LHCN-M2 (cell line): ENCODE measurements at places on chromosomes 13 and 19. TPM values are rescaled to one million over a fixed set of nuclear protein-coding genes. Genes with fewer than 3 reads are reported as not detected.

The UPF3A gene
- total RNA-seq, result 24.2 and 30.2 TPM in 2 replicates

The IL11 gene
- total RNA-seq, result 1.7 and 2.1 TPM in 2 replicates

The LRRC63 gene
- not detected in 2 replicates for total RNA-seq

The ZNF350 gene
- 5.6 and 7.6 TPM in 2 replicates for total RNA-seq

The ZNF439 gene
- 0.11 and 0.26 TPM in 2 replicates for total RNA-seq

The PGLYRP1 gene
- total RNA-seq, result not detected in 2 replicates

The TEX101 gene
- total RNA-seq, result not detected in 2 replicates

The CYP4F2 gene
- total RNA-seq, result not detected in 2 replicates

The NCR1 gene
- not detected in 2 replicates for total RNA-seq

The GJB2 gene
- 0.11 and 0.64 TPM in 2 replicates for total RNA-seq

- DNase-seq, result no peak
These were observed 1.5 kb upstream of the DAND5 start for GRCh38 chr19:12967907-12968306.

DNA sequence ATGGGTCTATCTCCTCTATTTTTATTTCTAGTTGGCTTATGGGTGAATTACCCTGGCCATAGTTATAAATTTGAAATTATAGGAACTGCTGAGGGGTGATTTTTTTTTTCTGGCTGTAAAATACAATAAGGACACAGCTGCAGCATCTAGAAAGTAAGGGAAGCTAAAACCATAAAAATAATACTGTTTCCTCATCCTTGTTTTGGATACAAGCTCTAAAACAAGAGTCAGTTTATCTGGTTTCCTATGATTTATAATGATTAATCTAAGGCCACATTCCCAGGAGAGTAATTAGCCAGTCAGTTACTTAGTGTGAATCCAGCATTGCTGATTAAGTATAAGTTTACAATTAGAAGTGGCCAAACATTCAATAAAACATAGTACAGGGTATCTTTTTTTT is 219.1 kb upstream of the NBEA start:
- no peak for DNase-seq

DNA sequence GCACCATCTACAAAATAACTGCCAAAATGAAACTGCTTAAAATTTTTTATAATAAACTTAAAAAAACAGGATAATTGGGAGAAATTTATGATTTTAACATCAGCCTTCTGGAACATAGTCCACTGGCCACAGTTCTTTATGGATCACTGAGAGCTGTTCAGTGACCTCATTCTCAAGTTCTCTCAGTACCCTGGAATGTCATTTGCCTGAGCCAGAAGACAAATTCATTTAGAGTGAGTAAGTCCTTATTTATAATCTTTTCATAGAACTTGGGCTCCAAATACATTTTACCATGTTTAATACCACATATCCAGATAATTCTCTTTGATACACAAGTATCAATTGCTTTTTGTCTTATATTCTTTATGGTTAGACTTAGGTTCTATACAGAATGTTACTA is 87.6 kb downstream of the CAB39L start:
- DNase-seq, result peak; percentile 88

GRCh38 chr13:36910545-36910944 is 9.5 kb downstream of the SMAD9 start:
- no peak for DNase-seq

- no peak for DNase-seq
These were observed 271.5 kb downstream of the PCDH9 start for GRCh38 chr13:66958611-66959010.

GRCh38 chr13:74338341-74338740 is 204.1 kb upstream of the KLF12 start:
- no peak for DNase-seq

GRCh38 chr13:102311901-102312300 is 89.9 kb downstream of the FGF14 start:
- no peak for DNase-seq

GRCh38 chr19:45473682-45474605 is 6.1 kb downstream of the FOSB start:
- no peak for DNase-seq

DNA sequence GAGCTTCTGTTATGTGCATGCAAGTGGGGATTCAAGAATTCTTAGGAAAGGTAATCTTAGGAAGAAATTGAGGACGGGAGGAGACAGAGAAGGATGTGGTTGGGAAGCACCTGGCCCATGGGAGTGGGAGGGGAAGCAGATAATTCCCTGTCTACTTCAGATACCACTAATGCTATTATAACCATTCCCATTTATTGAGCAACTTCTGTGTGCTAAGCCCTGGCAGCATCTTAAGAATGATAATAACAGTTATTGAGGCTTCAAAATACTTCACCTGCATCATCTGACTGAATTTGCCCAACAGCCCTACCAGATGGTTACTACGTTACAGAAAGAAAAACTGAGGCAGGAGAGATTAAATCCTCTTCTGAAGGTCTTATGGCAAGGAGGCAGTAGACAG is 1.4 kb downstream of the EPS8L1 start:
- DNase-seq, result no peak

GRCh38 chr19:12939975-12940423 is 1.6 kb downstream of the CALR start:
- no peak for DNase-seq

DNA sequence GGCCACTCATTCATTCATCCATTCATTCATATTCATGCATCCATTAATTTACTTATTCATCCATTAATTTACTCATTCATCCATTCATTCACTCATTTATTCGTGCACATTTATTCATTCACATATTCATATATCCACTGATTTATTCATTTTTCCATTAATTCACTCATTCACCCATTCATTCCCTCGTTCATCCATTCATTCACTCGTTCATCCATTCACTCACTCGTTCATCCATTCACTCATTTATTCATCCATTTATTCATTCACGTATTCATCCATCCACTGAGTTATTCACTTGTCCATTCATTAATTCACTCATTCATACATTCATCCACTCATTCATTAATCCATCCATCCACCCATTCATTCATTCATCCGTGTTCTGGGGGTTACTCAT is 35.8 kb upstream of the OLFM2 start:
- no peak for DNase-seq

GRCh38 chr19:48292798-48293197 is 22.9 kb downstream of the ZNF114 start:
- DNase-seq, result peak; percentile 65

DNA sequence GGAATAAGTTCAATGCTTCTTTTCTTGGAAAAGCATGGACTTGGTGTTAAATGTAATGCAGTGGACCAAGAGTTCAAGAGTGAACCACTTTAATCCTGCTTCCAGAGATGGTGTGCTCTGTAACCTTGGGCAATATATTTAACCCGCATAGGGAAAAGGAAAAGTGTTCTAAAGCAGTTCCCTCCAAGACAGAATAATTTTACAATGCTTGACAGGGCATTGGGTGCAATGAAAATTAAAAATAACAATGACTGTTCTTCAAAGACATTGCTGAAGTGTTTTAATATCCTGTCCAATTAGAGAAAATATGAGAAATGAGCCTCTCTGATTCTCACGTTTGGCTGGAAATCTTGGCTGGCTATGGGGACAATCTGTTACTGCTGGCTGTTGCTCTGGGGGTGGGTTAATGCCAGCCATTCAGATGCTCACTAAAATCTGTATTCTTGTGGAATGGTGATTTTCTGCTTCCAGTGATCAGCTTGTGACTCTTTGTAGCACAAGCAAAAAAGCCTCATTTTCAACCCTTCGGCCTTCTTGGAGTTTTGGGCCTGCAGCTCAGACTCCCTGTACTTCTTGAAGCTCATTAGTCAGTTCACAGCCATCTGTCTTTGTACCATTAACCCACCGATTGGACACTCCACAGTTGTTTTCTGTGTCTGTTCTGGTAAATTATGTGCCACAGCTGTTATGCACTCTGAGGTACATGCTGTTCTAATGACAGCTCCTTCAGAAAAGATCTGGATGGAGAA is 310.6 kb downstream of the LMO7 start:
- DNase-seq, result peak; percentile 99

GRCh38 chr19:47110521-47111005 is 3.0 kb downstream of the ZC3H4 start:
- no peak for DNase-seq

- DNase-seq, result no peak
These were observed 357.5 kb downstream of the NALCN start for GRCh38 chr13:101058841-101059240.

DNA sequence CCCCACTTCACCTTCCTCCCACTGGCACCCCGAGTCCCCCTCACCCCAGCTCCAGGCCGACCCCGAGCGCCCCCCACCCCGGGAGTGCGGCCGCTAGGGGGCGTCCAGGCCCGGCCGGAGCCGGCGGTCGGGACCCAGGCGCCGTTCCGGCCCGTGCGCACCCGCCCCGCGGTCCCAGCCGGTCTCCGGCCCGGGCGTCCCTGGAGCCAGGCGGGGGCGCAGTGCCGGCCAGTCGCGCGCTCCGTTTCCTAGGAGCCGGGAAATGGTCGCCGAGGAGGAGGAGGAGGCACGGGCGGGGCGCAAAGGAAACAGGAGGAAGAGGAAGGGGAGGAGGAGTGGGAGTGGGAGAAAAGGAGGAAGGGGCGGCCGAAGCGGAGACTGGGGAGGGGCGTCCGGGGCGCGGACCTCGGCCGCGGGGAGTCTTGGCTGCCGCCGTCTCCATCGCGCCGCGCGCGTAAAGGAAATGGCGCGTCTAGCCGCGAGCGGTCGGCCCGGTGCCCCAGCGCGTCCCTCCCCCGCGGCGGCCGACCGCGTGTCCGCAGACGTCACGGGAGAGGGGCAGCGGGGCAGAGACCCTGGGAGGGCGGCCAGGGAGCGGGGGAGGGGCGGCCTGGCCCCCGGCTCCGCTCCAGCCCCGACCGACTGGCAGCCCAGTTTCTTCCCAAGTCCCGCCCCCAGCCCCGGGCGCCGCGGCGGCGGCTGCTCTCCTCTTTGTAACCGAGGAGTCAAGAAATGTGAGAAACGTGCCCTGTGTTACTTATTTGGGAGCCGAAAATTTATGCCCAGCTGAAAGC is 1.1 kb upstream of the KCTD15 start:
- peak; percentile 54 for DNase-seq

- no peak for DNase-seq
These were observed 75.6 kb downstream of the TRPM4 start for GRCh38 chr19:49233163-49233562.

- no peak for DNase-seq
These were observed 9.4 kb downstream of the RNU6-9 start for GRCh38 chr19:902446-903226.

DNA sequence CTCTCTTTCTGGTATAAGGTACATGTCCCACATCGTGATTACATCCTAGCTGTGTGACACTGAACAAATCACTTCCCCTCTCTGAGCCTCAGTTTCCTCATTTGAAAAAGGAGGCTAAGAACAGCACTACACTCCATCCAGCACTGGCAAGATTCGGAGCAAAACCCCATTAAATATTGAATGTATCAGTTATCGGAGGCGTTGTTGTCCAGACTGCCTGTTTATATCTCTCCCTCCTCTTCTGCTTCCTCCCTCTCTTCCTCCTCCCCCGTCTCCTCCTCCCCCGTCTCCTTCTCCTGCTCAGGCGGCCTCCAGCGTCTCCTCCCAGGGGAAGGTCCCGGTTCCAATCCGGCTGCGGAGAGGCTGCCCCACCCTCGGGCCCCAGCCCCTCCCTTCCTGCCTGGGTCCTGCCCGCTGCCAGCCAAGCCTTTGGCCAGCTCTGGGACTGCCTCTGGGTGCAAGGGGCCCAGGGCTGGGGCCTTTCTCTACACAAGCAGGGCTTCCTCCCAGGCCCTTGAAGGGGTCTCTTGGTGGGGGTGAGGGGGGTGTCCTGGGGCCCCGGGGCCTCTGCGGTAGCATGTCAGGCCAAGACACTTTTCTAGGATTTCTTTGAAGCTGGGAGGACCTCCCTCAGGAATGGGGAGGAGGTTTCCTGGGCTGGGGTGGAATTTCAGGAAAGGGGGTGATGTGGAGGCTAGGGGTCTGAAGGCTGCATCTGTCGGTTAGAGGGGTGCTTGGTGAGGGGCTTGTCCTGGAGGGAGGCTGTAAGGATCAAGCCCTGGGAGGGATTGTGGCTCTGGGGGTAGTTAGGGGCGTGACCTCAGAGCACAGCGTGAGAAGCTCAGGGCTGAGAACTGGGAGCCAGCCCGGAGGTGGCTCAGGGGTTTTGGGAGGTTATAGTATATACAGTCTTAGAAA is 1.9 kb downstream of the RRAS start:
- peak; percentile 79 for DNase-seq

- peak; percentile 13 for DNase-seq
These were observed 12.5 kb upstream of the MAP1S start for GRCh38 chr19:17706750-17707181.

DNA sequence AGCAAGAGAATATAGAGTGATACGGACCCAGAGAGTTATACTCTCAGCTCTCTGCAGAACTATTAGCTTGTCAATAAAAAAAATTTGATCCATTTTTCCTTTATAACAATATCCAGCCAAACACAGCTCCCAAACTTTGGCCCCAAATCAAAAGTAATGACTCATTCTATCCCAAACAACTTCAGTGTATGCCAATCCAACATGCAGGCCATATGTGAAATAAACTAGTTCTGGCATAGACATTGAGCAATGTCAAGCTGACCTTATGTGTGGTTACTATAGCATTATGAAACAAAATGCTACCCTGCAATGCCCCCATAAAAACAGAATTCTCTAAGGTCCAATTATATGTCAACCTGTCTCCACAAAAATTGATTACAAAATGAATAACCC is 209.5 kb downstream of the DNAJC15 start:
- DNase-seq, result peak; percentile 65

- DNase-seq, result no peak
These were observed 75.3 kb upstream of the RXFP2 start for GRCh38 chr13:31663880-31664585.

DNA sequence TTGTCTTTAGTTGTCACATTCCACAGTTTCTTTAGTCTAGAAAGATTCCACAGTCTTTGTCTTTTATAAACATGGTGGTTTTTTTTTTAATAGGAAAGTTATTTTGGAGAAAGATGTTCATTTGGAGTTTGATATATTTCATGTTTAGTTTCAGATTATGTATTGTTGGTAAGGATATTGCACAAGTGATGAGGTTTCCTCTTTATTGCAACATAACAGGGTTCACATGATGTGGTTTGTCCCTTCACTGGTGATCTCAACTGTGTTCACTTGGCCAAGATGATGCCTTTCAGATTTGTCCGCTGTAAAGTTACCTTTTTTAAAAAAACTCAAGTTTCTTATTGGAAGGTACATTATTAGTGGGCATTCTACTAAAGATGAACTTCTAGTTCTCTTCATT is 3.2 kb downstream of the ZNF230 start:
- DNase-seq, result no peak

DNA sequence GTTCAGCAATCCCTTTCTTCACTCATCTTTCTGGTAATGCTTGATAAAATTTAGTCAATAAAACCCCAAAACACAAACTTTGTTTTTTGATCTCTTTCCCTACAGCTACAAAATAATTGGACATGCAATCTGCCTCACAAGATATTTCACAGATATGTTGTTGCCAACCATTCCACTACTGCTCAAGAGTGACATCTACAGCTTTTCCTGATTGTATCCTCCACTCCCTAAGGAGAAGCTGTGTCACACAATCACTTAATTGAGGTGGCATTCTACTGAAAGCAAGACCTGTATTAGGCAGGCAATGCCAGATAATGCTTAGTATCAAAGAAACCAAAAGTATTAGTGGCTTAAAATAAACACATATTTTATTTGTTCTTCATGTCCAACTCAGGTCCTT is 1646.2 kb upstream of the SPRY2 start:
- DNase-seq, result no peak
